Putamen (tissue), 1 donor: ENCODE measurements at places on chromosomes 5 and 9.

GRCh38 chr5:113176196-113176595 is 199.6 kb downstream of the DCP2 start:
- no peak for DNase-seq

- DNase-seq = no peak
These were observed 23.6 kb downstream of the TNPO1 start for GRCh38 chr5:72840041-72840440.

- DNase-seq = no peak
These were observed 181.8 kb upstream of the MEF2C start for GRCh38 chr5:89064736-89065135.

DNA sequence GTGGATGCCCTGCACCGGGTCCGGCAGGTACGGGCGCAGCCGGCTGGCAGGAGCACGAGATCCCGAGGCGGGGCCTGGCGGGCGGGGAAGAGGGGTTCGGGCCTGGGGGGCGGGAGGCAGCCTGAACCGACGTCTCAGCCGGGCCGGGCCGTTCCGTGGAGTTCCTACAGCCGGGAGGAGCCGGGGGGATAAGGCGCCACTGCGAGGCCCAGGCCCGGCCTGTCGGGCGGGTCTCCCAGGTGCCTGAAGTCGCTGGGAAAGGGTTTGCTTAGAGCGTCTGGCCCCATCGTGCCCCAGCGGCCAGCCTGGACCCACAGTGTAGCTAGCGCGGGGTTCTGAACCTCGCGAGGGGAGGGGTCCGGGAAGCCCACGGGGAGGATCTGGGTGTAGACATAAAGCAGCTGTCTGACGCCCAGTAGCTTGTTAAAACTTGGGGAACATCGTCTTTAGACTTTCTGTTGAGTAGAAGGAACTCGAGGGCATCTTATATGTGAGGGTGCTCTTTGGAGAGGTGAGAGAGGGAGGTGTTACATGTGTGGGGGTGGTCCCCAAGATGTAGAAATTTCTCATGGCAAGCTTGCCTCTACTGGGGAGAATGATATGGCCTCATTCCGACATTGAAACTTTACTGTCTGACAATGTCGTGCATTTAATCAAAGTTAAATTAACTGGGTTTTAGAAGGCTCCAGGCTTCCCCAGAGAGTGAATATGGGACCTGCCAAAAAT is 524 bp downstream of the FUBP3 start:
- no peak for DNase-seq

- no peak for DNase-seq
These were observed 8.7 kb upstream of the AHRR start for GRCh38 chr5:312845-313244.

DNA sequence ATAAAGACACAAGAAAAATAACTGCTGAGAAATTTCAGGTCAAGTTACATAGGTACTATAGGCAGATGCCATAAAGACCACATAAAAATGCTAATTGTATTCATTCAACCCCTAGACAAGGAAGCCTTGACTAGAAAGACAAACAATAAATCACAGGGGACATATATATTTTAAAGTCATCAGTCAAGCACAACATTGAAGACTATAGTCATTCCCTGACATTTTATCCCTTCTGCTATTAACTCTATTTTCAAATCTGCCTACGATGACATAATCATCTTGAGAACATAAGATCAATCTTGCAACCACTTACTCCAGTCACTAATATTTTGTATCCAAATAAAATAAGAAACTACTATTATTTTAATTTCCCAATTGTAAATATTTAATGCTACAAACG is 38.3 kb downstream of the FAM13B start:
- no peak for DNase-seq

GRCh38 chr9:72537011-72537545 is 15.7 kb downstream of the TMC1 start:
- DNase-seq = no peak

DNA sequence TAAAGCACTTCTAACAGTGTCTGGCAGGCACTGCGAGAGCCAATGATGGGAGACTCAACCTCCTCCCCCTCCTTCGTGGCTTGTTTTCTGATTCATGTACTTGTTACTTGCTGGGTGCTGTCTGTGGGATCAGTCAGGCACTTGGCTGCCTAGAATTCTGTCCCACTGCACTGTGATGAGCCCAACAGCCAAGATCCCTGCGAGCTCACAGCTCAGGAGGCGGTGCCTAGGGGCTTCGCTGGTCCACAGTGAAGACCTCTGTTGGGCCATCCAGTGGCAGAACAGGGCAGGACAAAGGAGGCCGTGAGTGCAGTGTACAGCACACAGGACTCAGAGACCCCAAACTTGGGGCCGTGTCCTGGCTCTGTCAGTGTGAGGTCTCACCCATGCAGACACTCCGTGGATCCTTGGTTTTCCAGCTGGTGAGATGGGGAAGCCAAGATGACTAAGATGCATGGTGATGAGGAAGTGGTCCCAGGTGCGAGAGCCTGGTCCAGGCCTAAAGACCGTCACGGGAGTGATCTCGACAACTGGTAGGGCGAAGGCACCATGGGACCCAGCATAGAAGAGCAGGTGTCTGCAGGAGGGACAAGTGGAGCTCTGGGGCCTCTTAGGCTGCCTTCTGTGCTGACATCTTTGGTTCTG is 19.5 kb downstream of the MYMK start:
- no peak for DNase-seq

DNA sequence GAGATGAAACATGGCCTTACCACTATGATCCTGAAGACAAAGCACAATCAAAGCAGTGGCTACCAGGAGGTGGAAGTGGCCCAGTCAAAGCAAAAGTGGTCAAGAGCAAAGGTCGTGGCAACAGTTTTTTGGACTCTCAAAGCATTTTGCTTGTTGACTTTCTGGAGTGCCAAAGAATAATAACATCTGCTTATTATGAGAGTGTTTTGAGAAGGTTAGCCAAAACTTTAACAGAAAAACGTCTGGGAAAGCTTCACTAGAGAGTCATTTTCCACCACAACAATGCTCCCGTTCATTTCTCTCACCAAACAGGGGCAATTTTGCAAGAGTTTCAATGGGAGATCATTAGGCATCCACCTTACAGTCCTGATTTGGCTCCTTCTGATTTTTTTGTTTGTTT is 33.6 kb upstream of the MAMDC2 start:
- DNase-seq = no peak

DNA sequence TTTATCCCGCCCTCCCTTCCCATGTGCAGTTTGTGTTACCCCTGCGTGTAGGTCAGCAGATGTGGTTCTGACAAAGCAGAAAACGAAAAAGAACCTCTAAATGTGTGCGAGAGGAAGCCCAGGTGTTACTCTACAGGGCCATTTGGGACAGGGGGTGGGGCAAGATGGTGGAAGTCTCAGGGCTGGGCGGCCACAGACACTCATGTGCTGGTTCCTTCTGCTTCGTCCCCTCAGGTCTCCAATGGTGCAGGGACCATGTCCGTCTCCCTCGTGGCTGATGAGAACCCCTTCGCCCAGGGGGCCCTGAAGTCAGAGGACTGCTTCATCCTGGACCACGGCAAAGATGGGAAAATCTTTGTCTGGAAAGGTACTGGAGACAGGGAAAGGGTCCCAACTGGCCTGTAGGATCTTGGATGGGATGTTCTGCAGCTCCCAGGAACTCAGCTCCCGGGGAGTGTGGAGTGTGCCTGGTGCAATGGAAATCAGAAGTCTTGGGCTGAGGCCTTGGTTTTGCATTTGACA is 49.0 kb downstream of the GSN start:
- DNase-seq = no peak

GRCh38 chr5:81232464-81233079 is 550 bp upstream of the CKMT2 start:
- no peak for DNase-seq

DNA sequence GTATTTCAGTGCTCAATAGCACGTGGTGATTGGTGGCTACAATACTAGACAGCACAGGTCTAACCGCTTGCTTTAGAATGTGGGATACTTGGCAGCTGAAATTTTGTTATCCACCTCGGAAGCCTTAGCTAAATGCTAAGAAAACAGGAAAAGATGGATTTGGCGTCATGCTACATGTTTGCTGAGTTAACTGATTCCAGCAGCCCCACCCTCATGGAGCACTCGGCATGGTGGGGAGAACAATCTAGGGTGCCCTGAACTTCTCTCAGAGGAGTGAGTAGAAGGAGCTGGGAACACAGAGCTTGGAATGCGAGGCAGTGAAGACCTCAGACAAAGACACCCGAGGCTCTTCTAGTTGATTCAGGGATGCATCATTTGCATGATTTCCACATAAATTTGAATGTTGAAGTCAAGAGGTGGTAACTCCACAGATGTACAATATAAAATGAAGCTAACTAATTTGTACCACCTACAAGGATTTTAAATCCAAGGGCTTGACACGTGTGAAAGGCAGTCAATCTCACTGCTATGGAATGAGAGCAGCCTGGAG is 145.1 kb upstream of the FSTL4 start:
- no peak for DNase-seq

DNA sequence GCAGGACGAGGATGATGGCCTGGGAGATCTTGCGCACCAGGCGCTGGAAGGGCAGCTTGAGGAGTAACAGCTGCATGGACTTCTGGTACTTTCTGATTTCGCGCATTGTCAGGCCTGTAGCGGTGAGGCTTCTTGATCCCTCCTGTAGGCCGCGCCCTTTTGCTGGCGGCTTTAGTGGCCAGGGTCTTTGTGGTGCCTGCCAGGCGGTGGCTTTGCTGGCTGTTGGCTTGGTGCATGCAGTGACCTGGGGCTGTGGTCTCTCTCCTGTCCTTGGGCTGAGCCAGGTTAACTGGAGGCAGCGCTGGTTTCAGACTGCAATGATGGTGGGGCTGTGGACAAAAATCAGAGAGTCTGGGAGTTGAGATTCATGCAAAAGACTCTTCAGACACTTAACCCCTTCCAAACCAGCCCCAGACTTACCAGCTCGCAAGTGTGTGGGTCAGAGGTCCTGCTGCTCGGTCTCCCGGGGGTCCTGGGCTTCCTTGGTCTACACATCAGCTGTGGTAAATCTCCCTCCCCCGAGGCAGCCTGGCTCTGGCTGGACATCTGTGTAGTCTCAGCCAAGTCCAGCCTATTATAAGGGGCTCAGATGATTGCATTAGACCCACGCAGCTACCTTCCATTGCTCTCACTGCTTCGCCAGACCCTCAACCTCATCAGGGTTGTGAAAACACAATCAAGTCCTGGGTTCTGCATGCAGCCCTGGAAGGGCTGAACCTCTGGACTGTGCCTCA is 4.8 kb downstream of the TAF11L12 start:
- DNase-seq = no peak

DNA sequence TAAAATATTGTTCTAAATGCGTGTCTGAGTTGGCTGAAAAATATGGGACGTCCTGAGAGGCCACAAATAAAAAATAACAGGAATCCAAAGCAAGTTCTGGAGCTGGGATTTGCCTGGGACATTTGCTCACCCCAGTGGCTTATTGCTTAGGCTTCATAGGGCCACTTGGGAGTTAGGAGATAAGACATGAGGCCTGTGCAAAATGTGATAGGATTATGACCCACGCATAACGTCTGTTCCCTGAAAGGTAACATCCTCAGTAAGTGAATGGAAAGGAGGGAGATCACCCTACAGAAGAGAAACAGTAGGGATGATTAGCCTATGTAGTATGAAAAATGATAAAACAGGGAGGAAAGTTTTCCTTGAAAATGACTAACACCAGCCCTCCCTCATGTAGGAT is 269.4 kb downstream of the EPB41L4A start:
- no peak for DNase-seq

DNA sequence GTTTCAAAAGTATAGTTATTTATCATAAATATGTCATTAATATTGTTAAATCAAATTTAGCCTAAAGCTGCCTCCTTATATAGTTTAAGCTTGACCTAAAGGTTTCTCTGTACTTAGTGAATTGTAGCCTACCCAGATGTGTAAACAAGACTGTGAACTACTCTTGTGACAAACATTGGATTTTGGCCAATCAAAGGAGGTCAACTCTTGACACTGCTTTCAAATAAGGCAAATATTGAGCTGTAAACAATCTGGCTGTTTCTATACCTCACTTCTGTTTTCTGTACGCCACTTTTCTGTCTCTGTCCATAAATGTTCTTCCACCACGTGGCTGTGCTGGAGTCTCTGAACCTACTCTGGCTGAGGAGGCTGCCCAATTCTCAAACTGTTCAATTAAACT is 51.2 kb downstream of the FXN start:
- DNase-seq = no peak

- DNase-seq = no peak
These were observed 1.4 kb upstream of the IPPK start for GRCh38 chr9:92671323-92671722.

DNA sequence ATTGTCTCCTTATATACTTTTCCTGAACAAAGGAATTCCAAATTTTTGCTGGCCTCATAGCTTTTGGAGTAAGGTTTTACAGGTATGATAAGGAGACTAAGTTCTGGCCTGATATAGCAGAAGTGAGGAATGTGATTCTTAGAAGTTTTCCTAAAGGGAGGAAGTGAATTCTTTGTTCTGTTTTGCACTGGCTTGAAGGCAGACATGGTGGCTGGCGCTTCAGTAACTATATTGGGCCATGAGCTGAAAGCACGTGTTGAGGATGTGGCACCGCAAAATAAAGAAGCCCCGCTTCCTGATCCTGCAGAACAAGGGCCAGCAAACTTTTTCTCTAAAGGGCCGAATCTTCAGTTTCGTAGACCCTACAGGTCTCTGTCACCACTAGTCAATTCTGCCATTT is 224.2 kb downstream of the SNX18 start:
- no peak for DNase-seq

GRCh38 chr5:145540375-145540774 is 294.8 kb downstream of the PRELID2 start:
- DNase-seq = no peak

- DNase-seq = peak; percentile 35
These were observed 534.7 kb downstream of the CAAP1 start for GRCh38 chr9:26357803-26358344.
